ENCODE measurements at places on chromosomes 1 and 21.

DNA sequence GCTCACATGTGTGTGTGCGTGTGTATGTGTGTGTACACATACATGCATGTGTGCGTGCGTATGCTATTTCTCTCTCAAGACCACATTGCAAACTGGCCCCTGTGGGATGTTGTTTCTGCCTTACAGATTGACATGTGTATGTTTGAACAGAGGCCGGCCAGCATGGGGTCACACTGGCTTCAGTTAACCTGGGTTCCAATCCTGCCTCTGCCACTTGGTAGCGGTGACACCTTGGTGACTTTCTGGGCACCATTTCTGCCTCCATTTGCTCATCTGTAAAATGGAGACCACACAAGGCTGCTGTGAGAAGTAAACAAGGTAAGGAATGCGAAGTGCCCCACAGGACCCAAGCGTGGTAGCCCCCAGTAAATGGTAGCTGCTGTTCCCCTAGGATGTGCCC, 51.7 kb downstream of the TCP10L start:
- no peak for DNase-seq

- no peak for DNase-seq
Observed at GRCh38 chr1:159492575-159493323, 43.1 kb downstream of the OR10J5 start.

GRCh38 chr21:26719750-26720149, 125.5 kb downstream of the ADAMTS1 start:
- DNase-seq = no peak

GRCh38 chr1:14808768-14809167, 210.3 kb downstream of the KAZN start:
- DNase-seq = no peak

DNA sequence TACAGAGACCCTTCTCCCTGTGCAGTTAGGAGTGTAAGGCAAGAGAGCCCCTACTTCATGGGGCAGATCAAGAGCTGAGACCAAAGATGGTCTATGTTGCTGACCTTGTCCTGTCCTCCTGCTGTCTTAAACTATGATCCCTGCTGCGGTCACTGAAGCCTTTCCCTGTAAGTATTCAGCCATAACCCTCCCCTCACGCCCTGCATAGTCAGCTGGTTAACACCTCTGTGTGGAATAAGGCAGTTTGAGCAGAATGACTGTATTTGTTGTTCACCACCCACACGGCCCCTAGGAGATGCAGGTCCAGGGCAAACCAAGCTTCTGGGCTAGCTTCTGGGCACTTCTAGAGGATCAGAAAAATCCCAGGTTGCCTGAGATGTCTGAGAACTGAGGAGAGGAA, 356 bp downstream of the TSPAN1 start:
- no peak for DNase-seq

DNA sequence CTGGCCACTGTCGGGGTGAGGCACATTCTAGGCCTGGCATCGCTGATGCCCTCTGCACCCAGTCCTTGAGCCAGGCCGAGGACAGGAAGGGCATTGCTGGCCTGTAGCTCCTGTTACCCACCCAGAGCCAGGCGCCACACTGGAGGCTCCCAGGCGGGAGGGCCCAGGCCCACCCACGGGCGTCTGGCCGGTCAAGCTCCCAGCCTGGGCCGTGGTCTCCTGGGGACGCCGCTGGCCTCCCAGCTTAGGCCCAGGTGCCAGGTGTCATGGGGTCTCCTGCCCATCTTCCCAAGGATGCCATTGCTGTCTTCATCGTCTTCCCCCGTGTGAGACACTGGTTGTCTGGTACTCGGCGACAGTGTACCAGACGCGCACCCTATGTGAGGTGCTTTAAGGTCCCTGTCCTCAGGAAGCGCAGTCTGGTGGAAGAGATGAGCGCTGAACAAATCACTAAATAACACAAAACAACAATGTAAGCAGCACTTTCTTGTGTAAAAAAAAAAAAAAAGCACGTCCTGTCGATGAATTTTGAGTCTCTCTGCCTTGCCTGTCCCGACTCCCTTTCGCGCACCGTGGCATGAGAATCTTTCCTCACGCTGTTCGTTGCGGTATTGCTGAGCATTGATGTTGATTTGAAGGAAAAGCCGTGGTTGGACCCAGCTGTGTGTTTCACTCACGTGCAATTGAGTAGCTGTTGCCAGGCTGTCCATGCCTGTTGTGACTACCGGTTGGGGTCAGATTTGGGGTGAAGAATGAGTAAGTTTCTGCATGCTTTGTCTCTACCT, 27.0 kb upstream of the TRAPPC10 start:
- no peak for DNase-seq

DNA sequence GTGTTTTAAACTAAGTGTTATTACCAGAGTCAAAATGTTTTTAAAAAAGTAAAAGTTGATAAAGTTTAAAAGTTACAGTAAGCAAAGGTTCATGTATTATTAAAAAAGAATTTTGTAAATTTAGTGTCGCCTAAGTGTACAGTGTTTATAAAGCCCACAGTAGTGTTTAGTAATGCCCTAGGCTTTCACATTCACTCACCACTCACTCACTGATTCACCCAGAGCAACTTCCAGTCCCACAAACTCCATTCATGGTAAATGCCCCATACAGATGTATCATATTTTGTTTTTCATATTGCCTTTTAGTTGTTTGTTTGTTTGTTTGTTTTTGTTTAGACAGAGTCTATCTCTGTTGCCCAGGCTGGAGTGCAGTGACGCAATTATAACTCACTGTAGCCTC, 353.8 kb upstream of the PTBP2 start:
- DNase-seq = no peak

GRCh38 chr1:207619871-207620542, 24.9 kb upstream of the CR1L start:
- DNase-seq = no peak

DNA sequence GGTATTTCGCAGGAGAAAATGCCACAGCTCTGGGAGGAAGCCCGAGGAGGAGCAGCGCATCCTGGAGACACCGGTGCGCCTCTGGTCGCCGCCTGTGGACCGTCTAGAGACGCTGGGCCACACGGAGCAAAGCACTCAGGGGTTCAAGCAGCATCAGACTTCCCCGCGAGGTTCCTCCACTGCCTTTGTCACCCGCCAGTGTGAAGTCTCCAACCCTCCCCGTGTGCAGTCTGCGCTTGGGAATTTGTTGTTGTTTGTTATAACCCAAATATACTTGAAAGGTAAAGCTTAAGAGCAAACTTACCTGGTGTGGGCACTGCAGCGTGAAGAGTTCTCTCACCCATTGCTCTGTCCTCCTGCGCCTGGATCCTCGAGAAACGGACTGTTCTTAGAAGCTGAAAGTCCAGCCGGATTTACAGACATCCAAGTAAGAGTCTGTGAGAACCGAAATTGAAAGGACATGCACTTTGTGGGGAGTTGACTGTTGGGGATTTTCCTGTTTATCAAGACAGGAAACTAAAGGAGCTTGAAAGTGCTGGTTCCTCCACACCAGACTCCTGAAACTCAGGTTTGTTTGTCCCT, at the start of gene GBP4:
GBP4 (minus strand) TSS at position 452 of the 582 bp plus-strand sequence; CDS start at position 344, 108 bp downstream.
- no peak for DNase-seq

- DNase-seq = no peak
Observed at GRCh38 chr1:198575798-198576641, 35.5 kb upstream of the ATP6V1G3 start.

DNA sequence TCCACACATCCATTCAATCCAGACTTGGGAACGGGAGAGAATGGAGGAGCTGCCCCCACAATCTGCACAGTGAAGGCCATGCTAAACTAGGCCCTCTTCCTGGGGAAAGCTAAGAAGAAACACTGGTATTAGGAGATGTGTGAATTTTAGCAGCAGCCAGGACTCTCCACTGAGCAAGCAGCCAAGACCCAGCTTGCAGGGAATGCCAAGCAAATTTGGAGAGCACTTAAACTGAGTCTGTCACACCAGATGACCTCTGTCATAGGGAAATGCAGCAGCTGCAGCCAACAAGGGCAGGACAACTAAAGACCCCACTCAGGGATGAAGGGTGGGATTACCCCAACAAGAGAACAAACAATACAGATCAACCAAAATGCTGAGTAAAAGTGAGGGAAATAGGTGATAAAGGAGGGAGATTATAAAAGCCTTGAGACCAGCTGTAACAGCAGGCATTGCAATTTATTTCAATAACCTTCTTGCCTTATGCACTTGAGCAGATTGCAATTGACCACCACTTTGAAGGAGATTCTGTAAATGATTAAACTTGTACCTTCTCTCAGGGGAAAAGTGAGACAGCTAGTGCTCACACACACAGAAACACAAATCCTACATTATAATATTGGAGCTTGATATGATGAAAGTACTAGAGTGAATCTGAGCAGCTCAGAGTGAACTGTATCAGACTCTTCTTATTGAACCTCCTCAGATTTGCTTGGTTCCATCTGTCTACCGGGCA, 2.5 kb upstream of the CLCA1 start:
- no peak for DNase-seq

GRCh38 chr1:152497273-152497672, 13.3 kb upstream of the LCE5A start:
- DNase-seq = no peak

GRCh38 chr1:182709855-182710254, 25.5 kb upstream of the RGS8 start:
- no peak for DNase-seq

DNA sequence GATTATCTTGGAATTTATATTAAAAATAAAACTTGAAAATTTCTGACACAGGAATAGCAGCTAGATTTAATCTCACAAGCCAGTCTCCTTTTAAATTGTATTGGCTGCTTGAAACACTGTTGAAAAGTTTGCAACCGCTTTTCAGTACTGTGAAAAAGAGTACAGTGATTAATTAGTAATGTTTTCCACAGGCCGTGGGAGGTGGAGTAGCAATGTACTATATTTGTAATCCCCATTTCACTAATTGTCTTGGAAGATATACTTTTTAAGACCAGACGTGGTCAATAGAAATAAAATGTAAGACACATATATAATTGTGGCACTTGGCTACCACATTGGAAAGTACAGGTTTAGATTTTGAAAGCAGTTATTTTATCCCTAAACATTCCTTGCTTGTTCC, 40.8 kb upstream of the MYOCOS start:
- DNase-seq = no peak

DNA sequence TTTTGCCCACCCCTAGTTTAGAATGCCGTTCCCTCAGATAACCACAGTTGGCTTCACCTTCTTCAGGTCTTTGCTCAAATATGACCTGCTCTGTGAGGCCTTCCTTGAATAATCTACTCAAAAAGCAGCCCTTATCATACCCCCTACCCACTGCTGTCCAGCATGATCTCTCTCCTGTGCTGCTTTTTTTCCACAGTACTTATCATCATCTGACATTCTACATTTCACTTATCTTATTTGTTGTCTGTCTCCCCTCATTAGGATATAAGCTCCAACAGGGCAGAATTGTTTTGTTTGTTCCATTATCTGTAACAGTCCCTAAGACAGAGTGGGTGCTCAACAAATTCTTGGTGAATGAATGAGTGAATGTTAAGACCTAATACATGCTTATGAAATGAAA, 18.1 kb downstream of the USP24 start:
- no peak for DNase-seq

DNA sequence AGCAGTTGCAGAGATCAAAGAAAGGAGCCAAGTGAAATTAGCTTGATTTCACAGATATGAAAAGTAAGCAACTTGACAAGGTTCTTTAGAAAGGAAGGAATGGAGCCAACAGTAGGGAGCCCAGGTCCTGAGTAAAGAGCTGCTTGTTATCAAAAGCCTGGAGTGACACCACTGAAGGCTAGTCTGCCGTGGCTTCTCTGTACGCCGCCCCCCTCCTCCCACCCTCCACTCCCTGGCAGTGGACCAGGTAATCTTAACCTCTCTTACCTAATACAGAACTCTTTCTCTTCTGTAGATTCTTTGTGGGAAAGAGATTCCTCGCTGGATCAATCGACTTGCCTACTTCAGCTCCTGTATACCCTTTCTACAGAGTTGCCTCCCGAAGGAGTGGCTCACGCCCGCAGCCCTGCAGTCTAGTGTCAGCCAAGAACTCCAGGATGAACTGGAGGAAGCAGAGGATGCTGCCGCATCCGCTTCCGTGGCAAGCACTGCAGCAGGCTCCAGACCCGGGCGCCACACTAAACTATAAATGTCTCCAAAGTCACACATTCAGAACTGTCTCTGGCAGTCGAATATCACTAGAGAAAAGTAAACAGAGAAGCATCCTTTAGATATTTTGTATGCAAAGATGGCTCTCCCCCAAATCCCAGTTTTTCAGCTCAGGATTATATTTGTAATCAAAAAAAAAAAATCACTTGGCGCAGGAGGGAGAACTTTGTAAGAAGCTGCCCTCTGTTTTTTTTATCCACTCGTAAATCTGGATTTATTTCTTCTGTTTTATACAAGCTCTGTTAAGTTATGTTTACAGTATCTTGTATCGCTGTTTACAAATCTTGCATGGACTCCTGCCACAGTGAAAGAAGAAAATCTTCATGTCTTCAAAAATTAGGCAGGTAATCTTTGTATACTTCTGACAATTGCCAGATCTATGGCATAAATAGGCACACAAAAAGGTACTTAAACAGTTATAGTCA, 52.6 kb downstream of the DESI2 start:
- DNase-seq = no peak

- DNase-seq = no peak
Observed at GRCh38 chr1:93215322-93215721, 34.8 kb downstream of the CCDC18 start.

- DNase-seq = no peak
Observed at GRCh38 chr1:241631674-241632073, 8.5 kb downstream of the CHML start.

DNA sequence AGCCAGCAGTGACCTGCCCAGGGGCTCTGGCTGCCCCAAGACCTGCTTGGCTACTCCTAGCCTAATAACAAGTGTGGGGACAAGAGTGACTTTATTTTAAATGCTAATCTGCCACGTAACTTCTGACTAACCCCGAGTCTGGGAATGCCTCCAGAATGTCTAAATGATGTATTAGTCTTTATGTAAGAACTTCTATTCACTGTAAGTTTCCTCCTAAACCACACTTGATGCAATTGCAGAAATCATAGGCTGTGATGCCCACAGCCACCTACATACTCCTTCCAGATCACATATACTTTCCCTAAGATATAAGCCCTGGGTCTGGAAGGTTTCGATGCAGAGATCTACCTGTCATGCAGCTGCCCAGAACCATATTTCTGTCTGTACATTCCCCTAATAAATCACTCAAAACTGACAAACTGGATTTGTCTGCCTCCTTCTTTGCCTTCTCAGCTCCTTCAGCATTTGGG, 5.9 kb upstream of the VPS45 start:
- no peak for DNase-seq

- DNase-seq = no peak
Observed at GRCh38 chr21:33030633-33031032, 4.9 kb downstream of the OLIG2 start.

- no peak for DNase-seq
Observed at GRCh38 chr1:155012776-155013602, 10.4 kb downstream of the ZBTB7B start.

All from stimulated activated CD4-positive, alpha-beta T cell treated with anti-CD3 and anti-CD28 coated beads, TNF-alpha, amount 100 ng/mL, for 48 hours (primary cell).